ENCODE measurements at places on chromosomes 2 and 18.
A peak's percentile ranks its signal among the peaks of the same experiment; 100 is the strongest.

- DNase-seq: no peak
These were observed 1.7 kb upstream of the ESCO1 start for GRCh38 chr18:21602299-21602587.

- peak; percentile 63 for DNase-seq
These were observed 11.3 kb upstream of the GBX2 start for GRCh38 chr2:236179236-236180075.

DNA sequence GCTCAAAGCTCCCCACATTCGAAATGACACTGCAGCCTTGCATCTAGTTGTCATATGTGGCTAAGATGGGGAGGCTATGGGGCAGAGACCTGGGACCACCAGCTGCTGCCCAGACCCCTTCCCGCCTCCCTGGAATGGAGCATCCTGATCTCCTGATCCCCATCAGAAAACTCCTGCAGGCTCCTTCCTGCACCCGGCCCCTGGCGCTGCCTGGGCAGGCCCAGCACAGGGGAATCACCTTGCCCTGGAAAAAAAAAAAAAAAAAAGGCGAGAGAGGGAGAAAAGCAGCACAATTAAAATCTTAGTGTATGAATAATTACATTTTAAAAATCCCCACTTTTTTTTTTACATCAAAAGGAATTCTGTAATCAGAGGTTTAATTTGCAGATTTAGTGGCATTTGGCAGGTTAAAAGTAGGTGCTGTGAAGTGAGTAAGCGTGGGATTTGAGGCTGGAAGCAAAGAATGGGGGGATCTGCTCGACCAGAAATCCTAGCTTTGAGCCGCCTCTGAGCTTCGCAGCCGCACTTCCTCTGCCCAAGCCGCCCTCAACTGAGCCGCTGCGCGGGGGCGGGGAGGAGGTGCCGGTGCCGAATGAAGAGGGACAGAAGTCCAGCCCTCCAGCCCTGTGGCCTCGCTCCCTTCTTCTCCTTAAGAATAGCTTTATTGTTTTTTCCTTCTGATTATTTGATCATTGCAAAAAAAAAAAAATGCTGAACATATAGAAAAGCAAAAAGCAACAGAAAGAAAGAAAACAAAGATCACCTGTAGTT is 30.0 kb downstream of the THNSL2 start:
- peak; percentile 64 for DNase-seq

DNA sequence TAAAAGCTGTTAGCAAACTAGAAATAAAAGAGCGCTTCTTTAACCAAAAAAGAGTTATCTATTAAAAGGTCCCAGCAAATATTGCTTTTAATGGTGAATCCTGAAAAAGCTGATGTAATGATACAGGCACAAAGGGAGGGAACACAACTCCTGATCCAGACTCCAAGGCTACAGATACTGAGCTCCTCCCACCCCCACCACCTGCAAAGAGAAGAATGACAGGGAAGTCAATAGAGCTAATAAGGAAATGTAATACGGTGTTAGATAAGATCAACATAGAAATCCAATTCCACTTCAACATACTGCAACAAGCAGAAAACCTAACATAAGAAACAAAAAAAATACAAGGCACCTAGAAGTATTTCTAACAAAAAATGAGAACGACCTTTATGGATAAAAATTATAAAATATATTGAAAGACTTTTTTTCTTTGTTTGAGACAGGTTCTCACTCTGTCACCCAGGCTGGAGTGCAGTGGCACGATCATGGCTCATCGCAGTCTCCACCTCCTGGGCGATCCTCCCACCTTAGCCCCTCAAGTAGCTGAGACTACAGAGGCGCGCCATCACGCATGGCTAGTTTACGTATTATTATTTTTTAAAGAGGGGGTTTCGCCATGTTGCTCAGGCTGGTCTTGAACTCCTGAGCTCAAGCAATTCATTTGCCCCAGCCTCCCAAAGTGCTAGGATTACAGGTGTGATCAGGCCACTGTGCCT is 192.2 kb downstream of the HDAC4 start:
- no peak for DNase-seq

GRCh38 chr2:2097549-2097948 is 233.5 kb downstream of the MYT1L start:
- no peak for DNase-seq

DNA sequence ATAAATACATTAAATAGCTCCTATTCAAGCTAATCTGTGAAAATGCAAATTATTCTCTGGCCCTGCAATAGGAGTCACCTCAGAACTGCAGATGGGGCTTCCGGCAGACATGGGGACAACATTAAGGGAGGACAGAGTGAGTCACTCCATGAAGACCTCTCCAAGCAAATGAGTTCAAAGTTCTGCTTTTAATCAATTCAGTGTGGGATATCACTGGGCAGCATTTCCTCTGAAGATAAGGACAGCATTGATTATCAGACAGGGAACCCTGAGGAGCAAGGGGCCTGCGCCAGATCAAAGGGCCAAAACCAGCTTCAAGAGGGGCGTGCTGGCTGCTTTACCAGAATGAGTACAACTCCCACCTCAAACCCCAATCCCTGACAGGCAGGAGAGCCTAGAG is 356.9 kb upstream of the KLHL29 start:
- DNase-seq: no peak

DNA sequence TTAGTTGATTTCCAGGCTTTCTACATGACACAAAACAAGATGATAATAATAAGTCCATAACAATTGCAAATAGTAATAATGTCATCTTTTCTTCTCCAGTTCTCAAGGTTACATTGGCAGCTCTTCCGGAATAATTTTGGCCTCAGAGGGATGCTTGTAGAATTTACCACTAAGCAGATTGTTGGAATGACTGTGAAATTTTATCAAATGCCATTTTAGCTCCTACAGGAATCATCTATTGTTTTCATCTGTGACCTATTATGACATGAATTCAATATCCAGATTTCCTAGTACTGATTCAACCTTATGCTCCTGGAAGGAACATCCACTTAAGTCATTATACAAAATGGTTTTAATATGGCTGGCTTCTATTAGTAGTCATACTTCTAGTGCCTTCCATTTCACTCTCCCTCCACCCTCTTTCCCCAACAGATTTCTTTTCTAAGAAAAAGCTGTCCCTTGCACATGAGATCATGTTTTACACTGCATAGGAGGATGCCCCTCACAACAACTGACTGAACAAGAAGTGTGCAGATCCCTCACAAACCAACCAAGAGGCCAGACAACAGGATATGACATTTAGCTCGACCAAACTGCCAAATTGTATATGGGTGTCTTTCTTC is 200.0 kb downstream of the DNER start:
- DNase-seq: no peak

All from Daoy (cell line).